ENCODE measurements at places on chromosomes 12 and 14.

GRCh38 chr14:21041676-21042433, at the start of gene RNASE7:
Gene RNASE7, plus strand, starts transcription at chr14:21042362. Its CDS starts 631 bp downstream, at chr14:21042993.
- no peak for DNase-seq

GRCh38 chr14:92658160-92658559, 90.3 kb downstream of the LGMN start:
- DNase-seq: no peak

GRCh38 chr12:52233462-52234207, 592 bp downstream of the KRT7 start:
- DNase-seq: no peak

GRCh38 chr14:93329965-93330608, 2.7 kb downstream of the BTBD7 start:
- DNase-seq: no peak

DNA sequence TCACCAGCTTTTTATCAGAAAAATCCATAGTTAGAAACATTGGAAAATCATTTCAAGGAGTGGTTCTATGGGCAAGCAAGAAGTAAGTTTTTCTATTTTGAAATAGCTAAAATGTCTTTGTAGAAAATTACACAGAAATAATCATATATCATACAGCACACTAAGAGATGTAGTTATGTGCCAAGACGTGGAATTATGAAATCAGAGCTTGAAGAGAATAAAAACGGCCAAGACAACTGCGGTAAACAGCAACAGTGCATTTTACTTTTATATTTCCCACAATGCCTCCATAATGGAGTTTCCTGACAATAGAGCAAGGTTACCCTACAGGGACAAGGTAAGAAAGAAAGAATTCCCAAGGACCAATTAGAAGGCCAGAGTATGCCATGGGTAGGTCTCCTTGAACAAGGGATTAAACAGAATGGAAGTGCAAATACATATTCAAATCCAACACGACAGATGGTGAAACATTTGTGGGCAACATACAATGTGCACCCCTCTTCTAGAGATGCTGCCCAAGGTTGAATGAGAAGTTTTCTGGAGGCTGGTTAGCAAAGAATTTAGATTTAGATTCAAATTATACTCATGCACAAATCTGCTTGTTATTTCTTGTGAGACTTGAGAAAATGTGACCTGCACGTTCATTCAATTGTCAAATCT, 76.1 kb upstream of the BTG1 start:
- DNase-seq: no peak

DNA sequence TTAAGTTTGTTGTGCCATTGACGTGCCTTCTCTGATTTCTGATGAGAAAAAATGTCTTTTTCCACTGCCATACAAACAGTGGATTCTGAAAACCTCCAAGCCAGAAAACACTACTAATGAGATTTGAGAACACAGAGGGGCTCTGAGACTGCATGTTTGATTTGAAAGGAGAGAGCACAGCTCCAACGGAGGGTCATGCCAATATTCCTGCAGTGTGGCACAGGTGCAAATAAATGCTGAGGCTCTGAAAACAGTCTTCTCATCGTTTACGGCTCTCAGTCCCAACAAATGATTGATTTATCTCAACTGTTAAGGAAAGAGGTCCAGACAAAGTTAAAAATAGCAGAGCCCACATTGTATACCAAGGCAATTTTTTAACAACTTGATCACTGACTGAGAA, 128.7 kb downstream of the KCNH5 start:
- no peak for DNase-seq

- no peak for DNase-seq
Observed at GRCh38 chr12:13289653-13290289, 93.2 kb downstream of the EMP1 start.

DNA sequence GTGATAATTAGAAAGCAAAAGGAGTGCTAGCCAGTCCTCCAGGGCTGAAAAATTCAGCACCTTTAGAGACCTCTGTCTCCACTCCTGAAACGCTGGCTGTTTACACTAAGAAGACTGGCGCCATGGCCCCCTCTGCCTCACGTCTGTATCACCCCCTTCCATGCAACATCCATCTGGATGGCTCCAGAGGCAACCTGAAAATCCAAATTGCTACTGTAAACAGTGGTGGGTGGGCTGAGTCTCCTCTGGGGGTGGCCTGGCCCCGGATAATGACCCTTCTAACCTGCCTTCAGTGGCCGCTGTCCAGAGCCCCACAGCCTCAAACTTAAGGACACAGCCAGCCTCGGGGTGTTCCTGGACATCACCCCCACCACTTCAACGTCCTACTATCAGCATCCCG, 1.4 kb downstream of the PRKD1 start:
- DNase-seq: no peak

DNA sequence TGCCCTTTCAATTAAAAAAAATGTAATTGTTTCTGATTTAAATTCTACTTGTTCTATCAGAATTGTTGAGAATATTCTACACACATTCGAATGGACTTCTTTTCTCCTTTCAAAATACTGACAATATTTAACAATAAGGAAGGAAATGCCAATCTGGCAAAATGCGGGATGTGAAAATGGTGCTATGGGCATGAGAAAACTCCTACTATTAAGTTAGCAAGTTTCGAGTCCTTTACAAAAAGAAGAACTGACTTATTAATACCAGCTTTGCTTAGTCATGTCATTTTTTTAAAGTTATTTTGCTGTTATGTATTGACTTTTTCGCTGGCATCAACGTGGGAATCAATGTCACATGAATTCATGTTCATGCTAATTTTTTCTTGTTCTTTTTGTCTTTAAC, 31.7 kb upstream of the ARL1 start:
- DNase-seq: no peak
